Ammon's horn (tissue), 1 donor: ENCODE measurements at places on chromosomes 7 and 10.

- no peak for DNase-seq
Measured at GRCh38 chr10:49269523-49269922, 29.4 kb upstream of the C10orf71 start.

DNA sequence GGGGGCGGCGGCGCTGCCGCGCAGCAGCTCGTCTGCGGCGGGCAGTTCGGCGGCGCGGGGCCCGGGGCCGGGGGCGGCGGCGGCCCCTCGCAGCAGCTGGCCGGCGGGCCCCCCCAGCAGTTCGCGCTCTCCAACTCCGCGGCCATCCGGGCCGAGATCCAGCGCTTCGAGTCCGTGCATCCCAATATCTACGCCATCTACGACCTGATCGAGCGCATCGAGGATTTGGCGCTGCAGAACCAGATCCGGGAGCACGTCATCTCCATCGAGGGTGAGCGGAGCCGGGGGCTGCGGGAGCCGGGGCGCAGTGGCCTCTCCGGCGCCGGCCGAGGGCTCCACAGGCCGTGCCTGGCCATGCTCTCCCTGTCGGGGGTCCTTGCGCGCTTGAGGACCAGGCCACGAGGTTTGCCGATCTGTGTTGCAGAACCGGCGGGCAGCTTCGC lies 548 bp downstream of the AGAP3 start:
- peak; percentile 39 for DNase-seq

- peak; percentile 53 for DNase-seq
Measured at GRCh38 chr10:31083765-31084184, 52.1 kb upstream of the ZNF438 start.

DNA sequence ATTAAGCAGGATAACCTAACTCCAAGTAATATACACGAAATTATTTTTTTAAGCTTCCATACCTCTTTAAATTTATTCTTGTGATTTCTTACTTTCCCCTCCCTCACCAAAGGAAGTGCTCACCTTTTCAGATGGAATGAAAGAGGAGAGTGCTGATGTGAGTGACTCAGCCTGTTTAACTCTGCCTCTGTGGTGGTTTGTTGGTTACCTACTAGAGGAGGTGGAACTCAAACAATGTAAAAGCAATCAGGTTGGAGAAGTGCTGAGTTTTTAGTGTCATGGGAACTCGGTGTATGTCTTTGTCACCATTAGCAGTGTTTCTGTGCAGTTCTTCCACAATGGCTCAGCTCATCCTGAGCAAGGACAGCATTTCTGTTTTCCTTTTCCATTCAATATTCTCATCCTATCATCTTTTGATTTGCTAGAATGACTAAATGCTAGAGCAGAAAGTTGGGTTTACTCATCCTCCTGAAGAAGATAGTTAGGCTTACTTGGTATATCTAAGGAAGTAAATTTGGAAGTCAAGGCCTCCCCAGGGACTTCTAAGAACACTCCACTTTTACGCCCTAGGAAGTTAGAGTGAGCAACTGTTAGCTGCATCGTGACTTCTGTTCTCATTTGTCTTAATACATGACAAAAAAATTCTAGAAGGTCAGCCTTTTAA lies 6.0 kb downstream of the ADD3 start:
- DNase-seq, result no peak

DNA sequence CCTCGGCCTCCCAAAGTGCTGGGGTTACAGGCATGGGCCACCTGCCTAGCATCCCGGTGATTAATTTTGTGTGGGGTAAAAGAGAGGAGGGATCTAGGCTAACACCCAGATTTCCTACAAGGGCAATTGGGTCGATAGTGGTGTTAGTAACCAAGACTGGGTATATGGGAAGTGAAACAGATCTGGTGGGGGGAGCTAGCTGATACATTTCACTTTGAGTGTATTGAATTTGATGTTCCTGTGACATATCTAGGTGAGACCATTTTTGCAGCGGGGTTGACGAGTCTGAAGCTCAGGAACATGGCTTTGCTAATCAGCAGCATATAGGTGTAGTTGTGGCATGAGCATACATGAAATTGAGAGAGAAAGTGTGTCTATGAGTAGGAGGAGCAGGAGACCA lies 12.0 kb downstream of the CLCN1 start:
- DNase-seq, result no peak
